ENCODE measurements at places on chromosomes 13 and 19.

DNA sequence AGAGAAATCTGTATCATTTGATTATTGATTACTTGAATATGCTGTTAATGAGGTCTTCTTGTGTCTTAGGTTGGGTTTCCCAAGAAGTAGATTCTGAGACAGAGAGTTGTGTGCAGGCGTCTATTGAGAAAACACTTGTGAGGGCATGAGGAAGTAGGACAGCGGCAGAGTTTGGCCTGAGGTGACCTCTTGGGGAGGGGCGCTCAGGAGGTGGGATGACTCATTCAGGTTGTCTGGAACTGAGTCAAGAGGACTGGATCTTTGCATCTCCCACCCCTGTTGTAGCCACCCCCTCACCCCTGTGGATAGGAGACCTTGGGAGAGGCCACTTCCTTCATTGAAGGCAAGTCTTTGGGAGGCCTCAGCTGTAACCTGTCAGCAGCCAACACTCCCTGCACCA is 35.2 kb upstream of the WDFY2 start:
- peak; percentile 36 for DNase-seq

GRCh38 chr13:42047561-42048341 is 697 bp upstream of the DGKH start:
- DNase-seq, result peak; percentile 53

GRCh38 chr13:95660981-95661581 is 15.9 kb upstream of the DNAJC3 start:
- no peak for DNase-seq

GRCh38 chr13:102847272-102848234 is 1.7 kb downstream of the ERCC5 start:
- DNase-seq, result peak; percentile 29

- DNase-seq, result peak; percentile 17
Measured at GRCh38 chr19:37855098-37855497, 51.3 kb downstream of the WDR87 start.

- DNase-seq, result no peak
Measured at GRCh38 chr19:18477974-18478373, 40.0 kb upstream of the ISYNA1 start.
